ENCODE measurements at places on chromosomes 11 and 22. TPM values are rescaled to one million over a fixed set of nuclear protein-coding genes. Genes with fewer than 3 reads are reported as not detected.
A peak's percentile ranks its signal among the peaks of the same experiment; 100 is the strongest.

YDJC gene
- 43.4 TPM for total RNA-seq

FAM181B gene
- total RNA-seq: not detected

OR51I1 gene
- not detected for total RNA-seq

POLD4 gene
- 31.3 TPM for total RNA-seq

LRP4 gene
- total RNA-seq: 0.02 TPM

CUL5 gene
- 19.7 TPM for total RNA-seq

TRPM5 gene
- total RNA-seq: not detected

ACR gene
- total RNA-seq: not detected

DNA sequence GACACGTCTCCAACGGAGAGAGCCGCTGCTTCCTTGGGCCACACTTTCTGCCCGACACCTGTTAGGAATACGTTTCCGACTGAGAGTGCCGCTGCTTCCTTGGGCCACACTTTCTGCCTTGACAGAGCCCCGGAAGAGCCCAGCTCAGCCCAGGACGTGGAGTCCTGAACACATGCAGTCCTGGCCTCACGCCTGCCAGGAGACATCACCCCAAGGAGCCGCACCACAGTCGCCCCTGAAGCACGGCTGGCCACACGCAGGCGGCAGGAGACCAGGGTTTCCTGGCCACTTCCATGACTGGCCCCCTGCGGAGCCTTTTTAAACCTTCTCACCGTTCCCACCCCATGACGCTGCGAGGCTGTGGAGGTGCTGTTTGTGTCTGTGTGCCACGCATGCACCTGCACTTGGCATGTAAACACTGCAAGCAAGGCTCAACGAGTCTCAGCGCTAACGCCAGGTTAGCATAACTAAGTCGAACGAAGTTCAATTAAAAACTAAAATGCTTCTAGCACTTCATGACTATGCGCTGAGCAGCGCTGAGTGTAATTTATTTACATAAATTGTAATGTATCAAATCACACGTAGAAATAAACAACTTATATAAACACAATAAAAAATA, 8.8 kb downstream of the TOLLIP start:
- DNase-seq: no peak

DNA sequence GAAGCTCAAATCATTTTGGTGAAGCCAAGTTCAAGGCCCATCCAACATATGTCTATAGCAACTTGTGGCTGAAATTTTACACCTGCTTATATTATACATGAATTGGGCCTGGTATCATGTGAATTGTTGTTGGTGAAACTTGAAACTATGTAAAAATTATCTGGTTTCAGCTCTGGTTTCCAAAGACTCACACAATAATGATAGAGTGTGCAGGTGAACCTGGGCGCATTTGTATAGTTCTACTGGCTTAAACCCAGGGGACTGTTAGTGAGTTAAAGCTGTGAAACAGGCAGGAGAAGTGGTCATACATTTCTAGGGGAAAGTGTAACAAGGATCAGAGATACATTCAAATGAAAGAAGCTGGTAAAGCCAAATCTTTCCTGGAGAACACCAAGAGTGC, 627.3 kb downstream of the METTL15 start:
- no peak for DNase-seq

DNA sequence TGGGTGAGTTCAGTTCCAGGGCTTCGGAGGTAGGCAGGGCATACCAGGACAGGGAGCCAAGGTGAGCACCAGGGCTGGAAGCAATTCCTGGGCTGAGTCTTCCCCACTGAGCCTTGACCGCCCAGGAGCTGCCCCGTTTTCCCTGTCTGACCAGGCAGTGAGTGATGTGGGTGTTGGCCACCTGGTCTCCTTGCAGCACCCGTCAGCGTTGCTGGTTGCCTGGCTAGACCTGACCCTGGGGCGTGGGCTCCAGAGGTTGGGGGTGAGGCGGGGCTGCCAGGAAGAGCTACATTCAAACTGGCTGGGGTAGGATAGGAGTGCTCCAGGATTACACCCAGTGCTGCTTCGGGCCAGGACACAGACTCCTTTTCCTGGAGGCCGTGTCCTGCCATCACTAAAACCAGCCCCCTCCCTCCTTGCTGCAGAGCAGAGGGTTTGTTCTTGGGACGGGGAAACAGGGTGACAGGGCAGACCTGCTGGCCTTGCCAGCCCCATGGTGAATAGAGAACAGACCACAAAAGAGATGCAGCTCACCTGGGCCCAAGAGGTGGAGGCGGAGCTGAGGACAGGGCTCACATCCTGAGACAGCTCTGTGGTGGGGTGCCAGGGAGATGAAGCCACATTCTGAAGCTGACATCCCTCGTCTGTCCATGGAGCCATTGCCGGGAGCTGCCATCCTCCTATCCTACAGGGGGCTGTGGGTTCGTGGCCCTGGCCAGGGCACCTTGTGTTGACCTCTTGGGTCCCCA, 14.2 kb downstream of the INCENP start:
- no peak for DNase-seq

- DNase-seq: no peak
Observed at GRCh38 chr11:121670805-121671282, 218.1 kb upstream of the SORL1-AS1 start.

DNA sequence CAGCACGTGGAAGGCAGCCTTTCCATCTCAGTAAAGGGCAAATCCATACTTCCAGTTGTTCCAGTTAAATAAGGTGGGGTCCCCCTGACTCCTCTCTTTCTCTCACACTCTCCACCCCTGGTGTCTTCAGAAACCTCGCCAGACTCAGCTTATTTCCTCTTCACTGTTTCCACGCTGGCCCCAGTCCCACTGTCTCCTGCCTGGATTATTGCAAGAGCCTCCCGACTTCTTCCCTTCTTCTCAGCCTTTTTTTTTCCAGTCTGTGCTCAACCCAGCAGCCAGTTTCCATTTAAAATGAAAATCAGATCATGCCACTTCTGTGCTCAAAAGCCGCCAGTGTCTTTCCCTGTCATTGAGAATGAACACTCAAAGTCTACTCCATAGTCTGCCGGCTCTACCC, 131.4 kb downstream of the PKNOX2 start:
- DNase-seq: no peak

DNA sequence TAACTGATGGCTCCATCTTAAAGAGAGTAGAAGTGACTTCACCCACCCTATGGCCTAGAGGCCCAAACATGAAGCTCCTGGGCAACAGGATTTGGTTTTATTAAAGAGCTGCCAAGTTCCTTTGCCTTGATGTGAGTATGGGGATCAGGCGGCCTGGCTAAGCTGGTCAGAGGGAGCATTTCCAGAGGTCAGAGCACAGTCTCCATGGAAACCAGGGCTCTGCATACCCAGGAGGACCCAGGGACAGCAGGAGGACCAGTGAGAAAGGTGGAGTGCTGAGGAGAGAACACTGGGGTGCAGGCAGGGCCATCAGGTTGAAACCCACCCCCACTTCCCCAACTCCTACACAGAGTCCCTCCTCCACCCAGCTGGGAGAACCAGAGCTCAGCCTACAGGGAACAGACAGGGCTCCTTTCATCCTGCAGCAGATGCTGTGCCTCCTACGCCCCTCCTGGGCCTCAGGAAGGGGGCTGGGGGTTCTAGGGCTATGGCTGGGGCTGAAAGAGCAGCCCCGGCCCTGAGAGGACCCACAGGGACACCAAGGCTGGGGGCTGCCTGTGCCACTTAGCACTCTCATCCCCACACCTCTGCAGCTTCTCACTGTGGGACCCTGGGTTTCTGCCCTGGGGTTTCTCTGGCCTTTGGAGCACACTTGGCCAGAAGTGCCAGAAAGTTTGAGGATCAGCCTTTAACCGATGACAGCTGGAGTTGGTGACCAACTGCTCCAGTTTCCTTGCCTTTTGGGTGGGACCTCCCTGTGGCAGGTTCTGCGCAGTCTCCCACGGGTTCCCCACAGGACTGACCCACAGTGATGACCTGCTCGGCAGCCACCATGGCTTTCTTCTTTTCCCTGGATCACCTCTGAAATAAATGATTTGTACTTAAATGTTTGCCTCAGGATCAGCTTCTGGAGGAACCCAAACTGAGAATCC, 13.8 kb upstream of the P2RY6 start:
- DNase-seq: no peak

DNA sequence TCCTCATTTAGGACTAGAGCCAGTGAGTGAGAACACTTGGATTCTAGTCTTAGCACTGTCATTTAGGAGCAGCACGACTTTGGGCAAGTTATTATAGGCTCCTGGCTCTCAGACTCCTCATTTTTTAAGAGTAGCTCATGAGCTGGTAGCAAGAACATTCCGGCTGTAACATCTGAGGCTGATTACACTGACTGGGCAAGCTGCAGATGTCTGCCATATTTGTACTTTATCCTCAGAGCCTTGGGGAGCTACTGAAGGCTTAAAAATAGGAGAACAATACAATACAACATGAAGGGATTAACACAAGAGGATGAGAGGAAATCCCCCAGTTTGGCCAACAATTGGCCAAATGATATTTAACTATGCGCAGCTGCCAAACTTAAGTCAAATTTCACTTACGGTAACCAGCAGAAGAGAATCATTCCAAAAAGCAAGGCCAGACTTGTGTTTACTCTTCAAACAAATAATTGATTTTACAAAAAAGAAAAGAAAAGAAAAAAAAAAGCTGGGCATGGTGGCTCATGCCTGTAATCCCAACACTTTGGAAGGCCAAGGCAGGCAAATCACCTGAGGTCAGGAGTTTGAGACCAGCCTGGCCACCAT, 113.1 kb upstream of the ARHGAP42 start:
- DNase-seq: no peak

GRCh38 chr11:114563077-114563476, 3.4 kb upstream of the NXPE1 start:
- no peak for DNase-seq

- peak; percentile 79 for DNase-seq
Observed at GRCh38 chr11:65180877-65181568, 705 bp upstream of the CAPN1 start.

- no peak for DNase-seq
Observed at GRCh38 chr11:134691295-134691873, 279.3 kb upstream of the B3GAT1 start.

GRCh38 chr11:126740846-126741245, 259.7 kb downstream of the KIRREL3 start:
- DNase-seq: no peak

DNA sequence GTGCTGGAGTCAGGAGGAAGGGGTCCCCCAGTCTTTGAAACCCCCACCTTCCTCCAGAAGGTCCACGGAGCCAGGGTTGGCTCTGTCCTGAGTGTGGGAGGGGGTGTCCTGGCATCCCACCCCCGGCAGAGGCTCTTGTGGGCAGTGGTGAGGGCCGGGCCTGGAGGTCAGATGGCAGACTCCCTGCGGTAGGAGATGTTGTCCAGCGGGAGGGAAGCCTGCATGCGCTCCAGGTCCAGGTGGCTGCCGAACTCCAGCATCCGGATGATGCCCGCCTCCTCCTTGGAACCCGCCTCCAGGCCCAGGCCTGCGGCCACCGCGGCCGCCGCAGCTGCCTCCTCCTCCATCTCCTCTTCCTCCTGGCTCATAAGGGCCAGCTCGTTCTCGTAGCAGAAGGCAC, 28.4 kb downstream of the KCNJ4 start:
- no peak for DNase-seq

DNA sequence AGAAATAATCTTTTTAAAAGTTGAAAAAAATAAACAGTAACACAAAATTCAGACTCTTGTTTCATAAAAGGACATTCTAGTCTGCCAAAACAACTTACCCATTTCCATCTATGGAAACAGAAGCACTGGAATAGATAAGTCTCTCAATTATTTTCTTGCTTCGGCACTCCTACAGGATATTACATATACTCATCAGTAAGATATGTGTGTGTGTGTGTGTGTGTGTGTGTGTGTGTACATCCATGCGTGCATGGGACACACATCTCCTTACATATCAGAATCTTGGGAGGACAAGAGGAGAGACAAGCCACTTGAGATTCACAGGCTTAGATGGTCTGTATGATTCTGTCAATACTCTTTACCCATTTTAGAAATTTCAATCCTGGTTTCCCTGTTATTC, 144.6 kb downstream of the ATG16L2 start:
- DNase-seq: no peak

GRCh38 chr11:134071306-134071705, 2.4 kb downstream of the JAM3 start:
- DNase-seq: no peak

DNA sequence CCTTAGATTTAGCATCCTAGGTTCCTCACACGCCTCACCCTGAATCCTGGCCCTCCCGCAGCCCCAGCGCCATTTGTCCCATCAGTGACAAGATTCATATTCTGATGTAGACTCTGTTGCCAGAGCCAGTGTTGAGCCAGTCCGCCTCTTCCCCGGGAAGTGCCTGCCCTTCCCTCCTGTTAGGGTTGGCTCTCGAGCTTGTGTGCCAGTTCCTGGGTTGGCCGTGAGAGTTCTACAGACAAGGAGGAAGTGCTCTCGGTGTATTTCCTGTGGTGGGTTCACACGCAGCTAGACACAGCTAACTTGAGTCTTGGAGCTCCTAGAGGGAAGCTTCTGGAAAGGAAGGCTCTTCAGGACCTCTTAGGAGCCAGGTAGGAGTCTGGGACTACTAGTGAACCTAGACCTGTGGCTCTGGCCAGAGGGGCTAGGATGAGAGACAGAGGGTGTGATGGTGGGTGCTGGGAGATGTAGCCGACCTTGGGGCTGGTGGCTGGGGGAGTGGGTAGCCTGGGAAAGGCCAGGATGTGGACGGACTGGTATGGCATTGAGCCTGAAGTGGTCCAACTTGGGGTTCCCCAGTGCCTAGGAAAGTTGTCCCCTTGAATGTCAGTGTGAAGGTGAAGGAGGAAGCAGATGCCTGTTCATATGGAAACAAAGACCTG, at the start of gene IL18BP:
TSS of gene IL18BP (plus strand) at position 261 of the 662 bp plus-strand sequence. CDS start 1,076 bp downstream, outside the sequence.
- peak; percentile 32 for DNase-seq

DNA sequence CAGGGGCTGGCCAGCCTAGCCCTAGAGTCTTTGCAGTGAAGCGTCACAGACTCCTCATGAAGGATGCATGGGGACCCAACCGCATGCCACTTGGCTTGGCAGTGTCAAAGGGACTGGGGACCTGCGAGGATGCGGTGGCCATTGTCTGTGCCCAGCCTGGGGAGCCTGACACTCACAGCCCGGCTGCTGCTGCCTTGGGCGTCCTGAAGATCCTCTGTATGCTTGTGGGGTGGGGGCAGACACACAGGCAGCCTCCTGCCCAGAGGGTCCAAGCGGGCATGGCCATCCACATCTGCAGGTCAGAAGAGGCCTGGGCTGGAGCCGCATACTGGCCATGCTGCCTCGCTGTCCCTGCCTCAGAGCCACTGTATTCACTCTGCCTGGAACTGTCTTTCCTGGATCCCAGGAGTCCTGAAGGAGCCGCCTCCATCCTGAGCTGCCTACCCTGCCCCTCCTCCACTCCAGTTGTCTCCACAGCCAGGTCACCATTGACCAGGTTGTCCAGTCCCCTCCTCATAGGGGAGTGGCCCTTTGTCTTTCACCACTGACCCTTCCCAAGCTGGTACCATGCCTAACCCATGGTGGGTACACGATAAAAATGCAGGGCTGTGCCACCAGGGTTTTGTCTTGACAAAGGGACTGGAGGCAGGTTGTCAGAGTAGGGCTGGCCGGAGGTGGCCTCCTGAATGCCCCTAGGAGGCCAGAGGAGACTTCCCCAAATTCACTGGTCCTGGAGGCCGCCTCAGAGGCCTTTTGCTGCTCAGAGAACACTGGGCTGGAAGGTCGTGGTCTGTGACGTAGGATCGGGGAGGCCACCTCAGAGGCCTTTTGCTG, 107.0 kb downstream of the KCNQ1OT1 start:
- DNase-seq: no peak
